ENCODE measurements at places on chromosomes 2 and 18.

DNA sequence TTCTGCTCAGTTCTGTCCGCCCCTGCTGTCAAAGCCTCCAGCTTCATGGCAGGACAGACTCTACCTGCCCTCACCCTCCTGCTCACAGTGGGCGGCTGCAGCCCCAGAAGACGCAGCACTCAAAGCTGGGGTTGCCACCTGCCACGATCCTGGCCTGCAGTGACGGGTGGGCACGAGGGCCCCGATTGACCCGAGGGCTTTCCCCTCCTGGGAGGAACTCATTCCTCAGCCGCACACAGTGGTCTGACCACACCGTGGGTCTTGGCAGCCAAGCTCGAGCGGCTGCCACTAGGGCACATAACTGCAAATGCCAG lies 47.1 kb downstream of the HS6ST1 start:
- DNase-seq, result no peak

DNA sequence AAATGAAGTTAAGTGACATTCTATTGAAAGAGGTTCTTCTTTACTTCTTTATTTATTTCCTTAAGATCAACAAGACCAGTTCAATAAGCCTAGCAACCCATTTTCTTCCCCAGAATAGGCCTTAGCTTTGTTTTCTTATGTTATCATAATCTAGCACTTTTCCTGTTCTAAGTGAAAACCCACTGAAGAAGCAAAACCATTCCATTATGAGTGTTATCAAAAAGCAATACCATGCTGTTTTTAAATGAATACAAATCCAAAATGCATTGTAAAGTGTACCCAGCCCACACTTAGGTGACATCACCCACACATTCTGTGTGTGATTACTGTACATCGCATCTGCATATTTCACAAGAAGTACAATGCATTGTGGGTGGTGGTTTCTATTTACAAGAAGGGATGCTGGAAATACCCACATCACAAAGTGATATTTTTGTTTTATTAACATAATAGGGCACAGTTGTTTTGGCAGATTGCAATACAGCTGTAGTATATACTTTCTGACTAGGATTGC lies 679.5 kb downstream of the KCNJ3 start:
- no peak for DNase-seq

DNA sequence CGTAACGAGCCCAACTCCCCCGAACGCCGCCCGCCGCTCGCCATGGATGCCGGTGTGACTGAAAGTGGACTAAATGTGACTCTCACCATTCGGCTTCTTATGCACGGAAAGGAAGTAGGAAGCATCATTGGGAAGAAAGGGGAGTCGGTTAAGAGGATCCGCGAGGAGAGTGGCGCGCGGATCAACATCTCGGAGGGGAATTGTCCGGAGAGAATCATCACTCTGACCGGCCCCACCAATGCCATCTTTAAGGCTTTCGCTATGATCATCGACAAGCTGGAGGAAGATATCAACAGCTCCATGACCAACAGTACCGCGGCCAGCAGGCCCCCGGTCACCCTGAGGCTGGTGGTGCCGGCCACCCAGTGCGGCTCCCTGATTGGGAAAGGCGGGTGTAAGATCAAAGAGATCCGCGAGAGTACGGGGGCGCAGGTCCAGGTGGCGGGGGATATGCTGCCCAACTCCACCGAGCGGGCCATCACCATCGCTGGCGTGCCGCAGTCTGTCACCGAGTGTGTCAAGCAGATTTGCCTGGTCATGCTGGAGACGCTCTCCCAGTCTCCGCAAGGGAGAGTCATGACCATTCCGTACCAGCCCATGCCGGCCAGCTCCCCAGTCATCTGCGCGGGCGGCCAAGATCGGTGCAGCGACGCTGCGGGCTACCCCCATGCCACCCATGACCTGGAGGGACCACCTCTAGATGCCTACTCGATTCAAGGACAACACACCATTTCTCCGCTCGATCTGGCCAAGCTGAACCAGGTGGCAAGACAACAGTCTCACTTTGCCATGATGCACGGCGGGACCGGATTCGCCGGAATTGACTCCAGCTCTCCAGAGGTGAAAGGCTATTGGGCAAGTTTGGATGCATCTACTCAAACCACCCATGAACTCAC lies 673 bp downstream of the PCBP1 start:
- DNase-seq, result peak; percentile 38

GRCh38 chr18:47917923-47918610 lies 12.4 kb downstream of the SMAD2 start:
- DNase-seq, result no peak

All from activated T-helper 2 cell treated with anti-CD3 and anti-CD28 coated beads, Interferon-gamma antibody, Interleukin-2, Interleukin-4, amounts not matched to agents 10 μg/mL and 5 μg/mL and 100 μg/mL, durations not matched to agents 14 hours and 24 hours and 36 hours (primary cell).